NCI-H187 treated with DMSO at 0.1 percent for 48 hours (cell line): ENCODE measurements at places on chromosomes 7 and 10.

DNA sequence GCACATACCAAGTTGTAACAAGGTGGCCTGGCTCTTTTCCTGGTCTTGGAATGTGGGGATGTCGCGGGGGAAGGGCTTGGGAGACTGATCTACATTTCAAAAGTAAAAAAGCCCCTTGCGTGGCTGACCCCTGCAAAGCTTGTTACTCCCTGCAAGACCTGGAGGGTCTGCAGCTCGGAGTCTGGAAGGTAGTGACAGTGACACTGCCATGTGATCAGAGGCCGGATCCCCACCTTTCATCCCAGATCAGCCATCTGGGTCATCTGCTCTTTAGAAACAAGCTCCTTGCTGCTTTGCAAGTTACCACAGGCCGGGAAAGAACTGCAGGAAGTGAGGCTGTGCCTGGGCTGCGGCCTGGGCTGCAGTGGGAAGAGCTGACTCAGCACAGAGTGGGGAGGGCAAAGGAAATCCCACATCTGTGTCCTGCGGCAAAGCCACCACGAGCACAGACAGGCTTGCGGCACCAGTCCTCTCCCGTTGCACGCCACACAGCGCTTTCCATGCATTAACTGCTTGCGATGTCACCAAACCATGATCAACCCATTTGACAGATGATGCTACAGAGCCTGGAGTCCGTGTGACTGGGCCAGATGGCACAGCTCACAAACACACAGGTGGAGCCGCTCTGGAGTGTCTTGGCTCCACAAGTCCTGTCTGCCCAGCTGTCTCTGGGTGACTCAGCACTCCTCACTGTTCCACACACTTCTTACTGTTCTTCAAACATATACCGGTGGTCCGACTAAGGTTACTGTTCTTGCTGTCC lies 97.7 kb downstream of the SH3PXD2A start:
- DNase-seq, result no peak

DNA sequence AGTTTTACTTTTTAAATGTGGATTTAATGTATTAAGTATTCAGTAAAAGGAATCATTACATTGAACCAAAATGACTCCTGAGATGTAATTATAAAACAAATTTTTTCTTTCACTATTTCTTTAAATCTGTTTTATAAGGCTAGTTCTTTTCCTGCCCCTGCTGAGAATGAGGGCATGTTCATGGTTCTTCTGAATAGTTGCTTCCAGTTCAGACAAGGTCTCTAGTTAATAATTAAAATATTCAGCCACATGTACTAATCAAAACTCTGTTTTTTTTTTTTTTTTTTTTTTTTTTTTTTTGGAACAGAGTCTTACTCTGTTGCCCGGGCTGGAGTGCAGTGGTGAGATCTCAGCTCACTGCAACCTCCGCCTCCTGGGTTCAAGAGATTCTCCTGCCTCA lies 321.2 kb downstream of the DNAJB9 start:
- DNase-seq, result no peak

DNA sequence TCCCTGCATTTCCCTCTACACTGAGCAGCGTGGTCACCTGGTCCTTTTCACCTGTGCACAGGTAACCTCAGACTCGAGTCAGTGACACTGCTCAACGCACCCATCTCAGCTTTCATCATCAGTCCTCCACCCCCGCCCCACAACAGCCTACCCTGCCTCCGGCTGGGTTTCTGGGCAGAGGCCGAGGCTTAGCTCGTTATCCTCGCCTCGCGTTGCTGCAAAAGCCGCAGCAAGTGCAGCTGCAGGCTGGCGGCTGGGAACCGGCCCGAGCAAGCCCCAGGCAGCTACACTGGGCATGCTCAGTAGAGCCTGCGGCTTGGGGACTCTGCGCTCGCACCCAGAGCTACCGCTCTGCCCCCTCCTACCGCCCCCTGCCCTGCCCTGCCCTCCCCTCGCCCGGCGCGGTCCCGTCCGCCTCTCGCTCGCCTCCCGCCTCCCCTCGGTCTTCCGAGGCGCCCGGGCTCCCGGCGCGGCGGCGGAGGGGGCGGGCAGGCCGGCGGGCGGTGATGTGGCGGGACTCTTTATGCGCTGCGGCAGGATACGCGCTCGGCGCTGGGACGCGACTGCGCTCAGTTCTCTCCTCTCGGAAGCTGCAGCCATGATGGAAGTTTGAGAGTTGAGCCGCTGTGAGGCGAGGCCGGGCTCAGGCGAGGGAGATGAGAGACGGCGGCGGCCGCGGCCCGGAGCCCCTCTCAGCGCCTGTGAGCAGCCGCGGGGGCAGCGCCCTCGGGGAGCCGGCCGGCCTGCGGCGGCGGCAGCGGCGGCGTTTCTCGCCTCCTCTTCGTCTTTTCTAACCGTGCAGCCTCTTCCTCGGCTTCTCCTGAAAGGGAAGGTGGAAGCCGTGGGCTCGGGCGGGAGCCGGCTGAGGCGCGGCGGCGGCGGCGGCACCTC lies at the start of the genes KLLN and PTEN:
KLLN (minus strand) TSS at position 481 of the 891 bp plus-strand sequence. CDS start 1,046 bp downstream, outside the sequence.
PTEN (plus strand) TSS at position 573 of the 891 bp plus-strand sequence. CDS start 845 bp downstream, outside the sequence.
- DNase-seq, result peak; percentile 62

DNA sequence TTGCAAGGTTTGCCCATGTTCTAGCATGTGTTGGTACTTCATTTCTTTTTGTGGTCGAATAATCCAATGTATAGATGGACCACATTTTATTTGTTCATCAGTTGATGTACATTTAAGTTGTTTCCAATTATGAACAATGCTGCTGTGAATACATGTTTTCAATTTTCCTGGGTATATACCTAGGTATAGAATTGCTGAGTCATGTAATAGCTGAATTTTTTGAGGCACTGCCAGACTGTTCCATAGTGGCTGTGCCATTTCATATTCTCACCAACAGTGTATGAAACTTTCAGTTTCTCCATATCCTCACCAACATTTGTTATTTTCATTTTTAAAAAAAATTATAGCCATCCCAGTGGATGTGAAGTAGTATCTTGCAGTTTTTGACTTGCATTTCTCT lies 90.5 kb downstream of the EZH2 start:
- DNase-seq, result no peak

DNA sequence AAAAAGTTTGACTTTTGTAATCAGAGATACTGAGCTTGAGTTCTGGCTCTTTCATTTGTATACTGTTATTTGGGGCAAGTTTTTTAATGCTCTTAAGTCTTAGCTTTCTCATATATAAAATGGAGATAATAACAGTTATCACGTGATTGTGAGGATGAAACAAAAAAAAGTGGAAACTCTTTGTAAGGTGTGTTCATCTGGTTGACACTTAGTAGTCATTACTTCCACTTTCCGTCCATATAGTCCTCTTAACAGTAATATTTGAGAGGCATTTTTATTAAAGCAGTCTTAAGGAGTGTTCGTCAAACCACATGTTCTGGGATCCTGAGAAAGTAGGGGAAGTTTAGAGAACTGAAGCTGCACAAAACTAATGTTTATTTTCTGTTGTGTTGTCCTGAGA lies 65.6 kb downstream of the PTEN start:
- DNase-seq, result no peak

DNA sequence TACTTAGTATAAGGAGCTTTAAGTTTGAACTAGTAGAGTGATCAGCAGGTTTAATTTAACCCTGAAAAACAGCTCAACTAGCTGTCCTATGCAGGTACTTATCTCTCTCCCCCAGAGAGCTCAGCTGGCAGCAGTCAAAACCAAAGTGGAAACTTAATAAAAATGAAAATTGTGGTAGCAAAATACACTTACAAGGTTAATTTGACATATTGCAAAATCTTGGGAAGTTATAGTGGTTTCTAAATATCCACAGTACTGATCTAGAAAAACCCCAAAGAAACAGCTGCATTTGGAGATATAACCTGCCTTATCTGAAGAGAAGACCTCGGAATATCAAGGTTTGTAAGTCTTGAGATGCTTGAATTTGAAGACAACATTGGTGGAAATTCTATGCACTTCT lies 269.2 kb downstream of the RNLS start:
- no peak for DNase-seq

GRCh38 chr7:110010359-110010758 lies 1080.6 kb upstream of the LRRN3 start:
- DNase-seq, result no peak

DNA sequence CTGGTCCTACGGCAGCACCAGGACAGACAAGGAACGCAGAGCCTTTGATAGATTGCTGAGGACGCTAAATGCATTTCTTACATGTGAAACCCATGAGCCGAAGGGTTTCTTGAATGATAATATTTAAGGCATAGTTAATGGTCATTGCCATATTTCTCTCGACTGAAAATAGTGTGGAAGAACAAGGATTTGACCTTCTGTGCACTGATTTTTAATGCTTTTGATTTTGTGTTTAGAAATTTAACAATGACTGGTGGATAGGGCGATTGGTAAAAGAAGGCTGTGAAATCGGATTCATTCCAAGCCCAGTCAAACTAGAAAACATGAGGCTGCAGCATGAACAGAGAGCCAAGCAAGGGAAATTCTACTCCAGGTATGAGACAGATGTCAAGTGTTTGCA lies 150.8 kb downstream of the NSUN6 start:
- DNase-seq, result no peak

DNA sequence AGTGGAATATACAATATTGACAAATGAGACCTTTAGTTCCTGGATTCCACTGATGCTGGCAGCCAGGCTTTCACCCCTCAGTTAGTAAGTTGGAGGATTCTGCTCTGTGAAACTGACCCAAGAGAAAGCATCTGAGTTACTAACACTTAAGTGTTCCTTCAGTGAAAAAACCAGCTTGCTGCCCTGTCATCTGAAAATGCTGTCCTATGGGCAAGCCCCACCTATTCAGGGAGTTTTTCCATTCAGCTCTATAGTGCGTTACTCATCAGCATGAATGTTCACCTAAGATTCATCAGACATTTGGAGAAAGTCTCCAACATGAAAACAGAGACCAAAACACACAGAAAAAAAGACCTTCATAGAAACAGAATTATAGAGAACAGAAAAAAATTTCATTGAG lies 37.9 kb downstream of the PRPF18 start:
- no peak for DNase-seq

DNA sequence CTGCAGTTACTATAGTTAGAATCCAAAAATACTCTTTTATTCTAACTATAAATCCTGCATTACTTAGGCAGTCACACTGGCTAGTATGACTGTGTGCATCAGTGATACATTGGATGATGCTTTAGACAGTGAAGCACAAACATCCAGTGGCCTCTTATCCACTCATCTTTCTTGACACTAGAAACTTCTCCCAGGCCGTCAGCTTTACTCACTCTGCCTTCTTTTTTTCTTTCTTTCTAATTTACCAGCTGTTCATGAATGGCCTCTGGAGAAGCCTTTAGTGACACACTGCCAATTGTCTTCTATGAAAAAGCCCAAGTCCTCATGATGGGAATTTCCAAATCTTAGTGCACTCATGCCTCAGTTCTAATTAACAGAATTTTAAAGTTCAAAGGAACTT lies 26.2 kb upstream of the C10orf90 start:
- no peak for DNase-seq

- DNase-seq, result no peak
These were observed at the start of gene MARVELD1 for GRCh38 chr10:97713339-97713825. Gene MARVELD1 (plus strand): TSS chr10:97713730. CDS start chr10:97713877, 147 bp downstream.

DNA sequence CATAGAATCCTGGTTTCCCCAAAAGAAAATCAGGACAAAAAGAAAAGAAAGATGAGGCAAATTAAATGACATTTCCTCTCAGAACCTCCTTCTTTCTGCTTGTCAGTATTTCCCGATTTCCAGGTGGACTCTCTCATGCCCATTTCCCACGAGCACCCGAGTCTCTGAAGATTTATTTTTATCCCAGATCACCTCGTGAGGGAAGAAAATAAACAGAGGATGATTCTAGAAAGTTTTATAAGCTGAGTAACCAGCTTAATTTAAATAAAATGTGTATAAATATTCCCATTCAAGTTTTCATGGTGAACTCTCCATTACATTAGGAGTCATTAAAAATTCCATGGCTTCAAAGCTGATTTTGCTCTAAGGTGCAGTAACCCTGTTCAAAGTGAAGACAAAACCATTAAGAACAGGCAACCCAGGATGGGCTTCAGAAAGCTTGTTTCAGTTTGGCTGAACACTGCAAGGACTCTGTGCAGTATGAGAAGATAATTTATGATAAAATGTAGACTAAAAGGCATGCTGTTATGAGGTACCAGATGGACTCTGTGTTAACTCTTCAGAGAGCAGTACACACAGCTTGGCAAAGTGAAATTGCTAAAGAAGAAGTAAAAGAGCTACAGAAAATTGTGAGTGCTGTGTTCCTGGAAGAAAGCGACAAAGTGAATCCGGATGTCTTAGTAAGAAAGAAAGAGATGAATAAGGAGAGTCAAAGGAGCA lies 521.3 kb upstream of the LRRN3 start:
- DNase-seq, result no peak

- DNase-seq, result no peak
These were observed 34.0 kb downstream of the FAM20C start for GRCh38 chr7:226281-226895.

DNA sequence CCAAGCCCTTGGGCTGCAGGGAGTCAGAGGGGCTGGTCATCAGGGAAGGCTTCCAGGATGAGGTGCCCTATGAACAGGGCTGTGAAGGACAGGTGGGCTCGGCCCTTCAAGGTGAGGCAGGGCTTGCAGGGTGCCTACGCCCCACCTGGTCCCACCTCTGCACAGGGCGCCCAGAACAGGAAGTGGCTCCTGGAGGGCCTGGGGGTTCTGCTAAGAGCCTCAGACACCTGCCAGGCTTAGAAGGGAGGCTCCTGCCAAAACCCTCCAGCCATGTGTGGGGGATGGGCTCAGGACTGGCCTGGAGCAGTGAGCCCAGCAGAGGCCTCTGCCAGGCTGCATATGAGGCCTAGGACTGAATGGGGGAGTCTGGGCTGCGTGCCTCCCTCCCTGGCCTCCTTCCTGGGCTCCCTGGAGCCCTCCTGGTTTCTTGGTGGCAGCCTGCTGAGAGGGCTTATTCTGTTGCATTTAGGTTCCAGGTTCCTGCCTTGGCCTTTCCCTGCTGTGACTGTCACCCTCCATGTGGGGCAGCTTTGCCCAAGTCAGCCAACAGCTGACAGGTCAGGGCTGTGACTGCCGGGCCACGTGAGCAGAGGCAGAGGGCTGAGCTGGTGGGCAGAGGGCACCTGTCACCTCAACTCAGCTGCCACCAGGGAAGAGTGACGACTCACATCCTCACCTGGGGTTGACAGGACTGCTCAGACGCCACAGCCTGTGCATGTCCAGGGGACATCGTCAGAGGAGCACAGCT lies 45.2 kb upstream of the MSMB start:
- DNase-seq, result no peak

GRCh38 chr10:966466-967235 lies 21.6 kb upstream of the GTPBP4 start:
- DNase-seq, result no peak

GRCh38 chr7:82305347-82306005 lies 138.1 kb downstream of the CACNA2D1 start:
- no peak for DNase-seq

DNA sequence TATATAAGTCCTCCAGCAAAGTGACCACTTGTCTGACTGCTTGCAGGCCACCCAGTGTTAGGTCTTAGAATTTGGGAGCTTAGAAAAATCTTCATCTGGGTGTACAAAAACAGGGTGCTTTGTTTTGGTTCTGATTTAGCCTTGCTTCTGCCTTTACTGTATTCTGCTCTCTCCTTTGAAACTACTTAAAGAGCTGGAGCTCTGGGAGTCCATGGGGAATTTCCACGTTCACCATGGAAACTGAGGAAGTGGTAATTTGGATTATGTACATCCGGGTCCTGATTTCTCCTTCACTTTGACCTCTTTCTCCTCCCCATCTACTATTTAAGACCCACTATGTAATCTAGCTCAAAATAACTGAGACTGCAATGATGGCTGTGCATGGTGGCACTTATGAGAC lies 103.0 kb downstream of the JAZF1 start:
- DNase-seq, result no peak
